ENCODE measurements at places on chromosomes 6 and 20. TPM values are rescaled to one million over a fixed set of nuclear protein-coding genes. Genes with fewer than 3 reads are reported as not detected.

DNA sequence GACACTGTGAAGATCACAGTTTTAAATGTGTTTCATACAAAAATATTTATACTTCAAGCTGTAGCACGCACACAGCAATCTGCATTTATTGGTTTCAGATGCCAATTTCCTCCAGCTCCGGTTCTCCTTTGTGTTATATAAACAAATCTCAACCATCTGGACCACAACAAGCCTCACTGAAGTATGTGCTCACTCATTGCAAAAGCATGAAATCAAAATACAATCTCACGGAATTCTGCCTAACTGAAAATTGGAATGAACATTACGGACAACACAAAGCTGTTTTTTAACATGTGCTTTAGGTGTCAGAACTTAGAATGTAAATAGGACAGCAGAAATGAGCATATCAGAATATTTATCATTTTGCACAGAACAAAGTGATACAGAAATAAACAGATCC, 38.0 kb downstream of the RCAN2 start:
- H3K27ac ChIP-seq = no peak overlapping the region
- no peaks in the 10 kb centered on the region for H3K4me1 ChIP-seq
- H3K4me3 ChIP-seq = no peak overlapping the region
- no peaks in the 10 kb centered on the region for H3K36me3 ChIP-seq

- no peak overlapping the region for H3K4me3 ChIP-seq
- no peaks in the 10 kb centered on the region for H3K4me1 ChIP-seq
- no peaks in the 10 kb centered on the region for H3K27me3 ChIP-seq
- no peak overlapping the region for H3K27ac ChIP-seq
- no peak for DNase-seq
These were observed 249.5 kb downstream of the ZFAND3 start for GRCh38 chr6:38068854-38069590.

DNA sequence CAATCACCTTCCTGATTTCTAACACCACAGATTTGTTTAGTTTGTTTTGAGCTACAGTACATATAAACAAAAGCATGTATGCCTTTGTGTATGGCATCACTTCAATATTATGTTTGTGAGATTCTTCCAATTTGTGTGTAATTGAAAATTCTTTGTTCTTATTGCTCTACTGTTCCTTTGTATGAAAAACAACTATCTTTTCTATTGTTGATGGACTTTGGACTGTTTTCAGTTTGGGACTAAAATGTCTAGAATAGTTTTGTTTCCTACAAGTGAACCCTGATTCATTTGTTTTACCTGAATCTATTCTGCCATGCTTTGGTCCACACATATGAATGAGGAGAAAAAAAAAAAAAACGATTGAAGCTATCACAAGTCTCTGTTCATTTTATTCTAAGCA, 21.2 kb upstream of the ZNF184 start:
- DNase-seq = no peak
- H3K36me3 ChIP-seq = no peaks in the 10 kb centered on the region
- H3K27me3 ChIP-seq = no peaks in the 10 kb centered on the region
- H3K4me1 ChIP-seq = no peaks in the 10 kb centered on the region

The CNKSR3 gene
- total RNA-seq = 15.6 TPM

- no peaks in the 10 kb centered on the region for H3K27me3 ChIP-seq
- no peak for DNase-seq
These were observed 66.7 kb downstream of the TRAM2 start for GRCh38 chr6:52510213-52510562.

DNA sequence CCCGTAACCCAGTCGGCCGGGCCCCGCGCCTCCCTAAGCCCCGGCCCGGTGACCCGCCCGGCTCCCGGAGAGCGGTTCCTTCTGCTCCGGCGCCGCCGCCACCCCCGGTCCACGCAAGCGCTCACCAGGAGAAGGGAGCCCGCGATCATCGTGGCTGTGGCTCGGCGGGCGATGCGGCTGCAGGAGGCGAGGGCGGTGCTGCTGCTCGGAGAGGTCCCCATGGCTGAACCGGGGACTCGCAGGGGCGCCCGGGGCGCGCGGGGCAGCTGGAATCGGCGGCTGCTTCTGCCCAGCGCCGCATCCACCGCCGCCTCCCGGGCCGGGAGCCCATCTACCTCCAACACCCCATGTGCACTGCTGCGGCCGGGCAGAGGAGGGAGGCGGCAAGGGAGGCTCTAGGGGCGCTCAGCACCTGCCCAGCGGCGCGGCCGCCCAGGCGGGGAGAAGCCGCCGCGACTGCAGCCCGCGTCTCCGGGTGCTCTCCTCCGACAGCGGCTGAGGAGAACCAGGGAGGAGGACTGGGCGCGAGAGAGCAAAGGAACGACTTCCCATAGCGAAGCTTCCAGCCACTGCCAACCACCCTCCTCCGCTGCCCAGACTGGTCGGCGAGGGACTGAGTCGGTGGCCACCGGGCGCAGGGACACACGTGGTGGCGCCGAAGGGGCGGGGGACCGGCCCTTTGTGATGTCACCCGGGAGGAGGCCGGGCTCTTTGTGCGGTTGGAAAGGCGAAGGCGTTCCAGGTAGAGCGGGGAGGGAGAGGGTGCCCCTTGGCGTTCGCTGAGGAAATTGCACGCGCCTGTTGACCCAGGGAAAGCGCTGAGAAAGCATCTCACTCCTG, at the start of gene TNFRSF21:
Gene TNFRSF21 (minus strand): TSS at position 615 of the 840 bp plus-strand sequence. CDS start 394 bp downstream, at position 221.
- H3K4me3 ChIP-seq = peak within 1 kb of the TSS; percentile 47
- H3K36me3 ChIP-seq = no peaks in the 10 kb centered on the region
- H3K27ac ChIP-seq = peak within 1 kb of the TSS; percentile 56
- peak; percentile 83 for DNase-seq

The GGTLC1 gene
- not detected for total RNA-seq

- no peaks in the 10 kb centered on the region for H3K36me3 ChIP-seq
- no peak overlapping the region for H3K27ac ChIP-seq
These were observed 79.0 kb downstream of the ANKEF1 start for GRCh38 chr20:10113746-10114145.

The MRPS18B gene
- 37.1 TPM for total RNA-seq

GRCh38 chr20:19881990-19882389, 123.9 kb downstream of the RIN2 start:
- no peaks in the 10 kb centered on the region for H3K27me3 ChIP-seq
- H3K36me3 ChIP-seq = no peaks in the 10 kb centered on the region
- H3K4me1 ChIP-seq = no peaks in the 10 kb centered on the region
- no peak overlapping the region for H3K27ac ChIP-seq
- H3K4me3 ChIP-seq = no peak overlapping the region
- no peak for DNase-seq

The LAMA4 gene
- total RNA-seq = 329 TPM

DNA sequence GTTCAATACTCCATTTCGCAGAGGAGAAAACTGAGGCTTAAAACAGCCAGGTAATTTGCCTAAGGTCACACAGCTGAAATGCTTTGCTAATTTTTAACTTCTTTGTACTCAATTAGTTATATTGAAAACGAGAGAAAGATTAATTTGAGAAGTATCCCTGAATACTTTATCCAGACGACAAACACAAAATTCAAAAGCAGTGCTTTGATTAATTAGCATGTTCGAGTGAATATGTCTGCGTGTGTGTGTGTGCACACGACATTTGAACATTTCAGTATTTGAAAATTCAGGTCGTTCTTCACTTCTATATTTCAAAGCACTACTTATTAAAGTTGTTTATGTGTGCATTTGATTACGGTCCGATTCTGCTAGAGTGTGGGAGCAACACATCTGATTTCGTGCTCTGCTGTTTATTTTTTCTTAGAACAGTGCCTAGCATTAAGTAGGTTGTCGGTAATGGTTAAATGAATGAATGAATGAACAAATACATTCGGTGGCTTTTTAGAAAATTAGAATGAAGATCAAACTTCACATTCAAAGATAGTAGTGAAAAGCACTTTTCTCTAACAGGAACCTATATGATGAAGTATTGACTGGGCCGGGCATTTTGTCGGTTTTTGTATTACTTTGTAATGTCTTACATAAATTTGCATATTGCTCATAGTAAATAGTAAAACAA, 36.9 kb upstream of the SYNCRIP start:
- no peaks in the 10 kb centered on the region for H3K36me3 ChIP-seq
- H3K27me3 ChIP-seq = no peaks in the 10 kb centered on the region
- DNase-seq = no peak

The MAFB gene
- total RNA-seq = 38.2 TPM

All from uterus (tissue), 4 donors.